ENCODE measurements at places on chromosomes 7 and 10. TPM values are rescaled to one million over a fixed set of nuclear protein-coding genes. Genes with fewer than 3 reads are reported as not detected.

OR13A1 gene
- not detected for total RNA-seq

COL17A1 gene
- total RNA-seq: 0.64 TPM

HABP2 gene
- total RNA-seq: not detected

DNA sequence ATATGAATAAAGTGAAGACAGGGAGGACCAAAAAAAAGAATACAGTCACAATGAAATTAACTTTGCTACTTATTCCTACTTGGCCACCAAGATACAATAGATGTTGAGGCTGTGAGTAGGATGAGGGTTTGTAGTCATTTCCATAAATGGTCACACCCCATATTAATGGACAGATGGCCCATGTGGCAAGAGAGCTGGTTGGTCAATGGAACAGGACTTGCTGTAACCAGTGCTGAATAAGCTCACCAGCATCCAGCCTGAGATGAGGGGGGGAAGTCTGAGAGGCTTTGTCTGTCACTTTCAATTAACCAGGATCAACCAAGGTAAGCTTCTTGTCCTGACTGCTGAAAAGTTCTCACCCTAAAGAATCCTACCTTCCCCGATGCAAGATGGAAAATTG is 130.4 kb upstream of the KCNMA1 start:
- H3K4me3 ChIP-seq: no peak overlapping the region
- no peaks in the 10 kb centered on the region for H3K27me3 ChIP-seq
- H3K36me3 ChIP-seq: no peaks in the 10 kb centered on the region
- H3K27ac ChIP-seq: no peak overlapping the region

DNA sequence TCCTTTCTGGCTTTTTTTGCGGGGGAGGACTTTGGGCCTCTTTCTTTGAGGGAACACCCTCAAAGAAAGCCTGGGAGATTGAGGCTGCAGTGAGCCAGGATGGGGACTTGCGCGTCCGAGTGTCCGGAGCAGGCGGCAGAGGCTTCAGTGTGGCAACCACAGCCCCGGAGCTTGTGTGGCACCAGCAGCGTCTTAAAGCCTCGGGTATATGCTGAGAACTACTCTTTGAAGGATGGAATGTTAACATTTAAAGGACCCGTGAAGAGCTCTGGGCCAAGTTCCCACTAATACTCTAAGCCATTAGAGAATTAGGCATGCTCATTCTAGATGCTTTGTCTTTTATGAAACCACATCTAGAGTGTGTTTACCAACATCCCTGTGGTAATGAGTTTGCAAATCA is 168.2 kb downstream of the SEPTIN7 start:
- H3K27me3 ChIP-seq: no peaks in the 10 kb centered on the region
- no peaks in the 10 kb centered on the region for H3K4me1 ChIP-seq
- no peak overlapping the region for H3K27ac ChIP-seq
- DNase-seq: no peak

- H3K4me1 ChIP-seq: peaks cover 53% of the 10 kb centered on the region
- no peak for DNase-seq
- no peak overlapping the region for H3K4me3 ChIP-seq
- H3K36me3 ChIP-seq: no peaks in the 10 kb centered on the region
- H3K27me3 ChIP-seq: no peaks in the 10 kb centered on the region
- peak overlapping the region; percentile 91 for H3K27ac ChIP-seq
Measured at GRCh38 chr10:4943821-4944220, 19.4 kb upstream of the AKR1C1 start.

- no peak overlapping the region for H3K27ac ChIP-seq
- no peaks in the 10 kb centered on the region for H3K4me1 ChIP-seq
- no peaks in the 10 kb centered on the region for H3K27me3 ChIP-seq
Measured at GRCh38 chr7:130345136-130345535, 520 bp downstream of the CPA5 start.

DNA sequence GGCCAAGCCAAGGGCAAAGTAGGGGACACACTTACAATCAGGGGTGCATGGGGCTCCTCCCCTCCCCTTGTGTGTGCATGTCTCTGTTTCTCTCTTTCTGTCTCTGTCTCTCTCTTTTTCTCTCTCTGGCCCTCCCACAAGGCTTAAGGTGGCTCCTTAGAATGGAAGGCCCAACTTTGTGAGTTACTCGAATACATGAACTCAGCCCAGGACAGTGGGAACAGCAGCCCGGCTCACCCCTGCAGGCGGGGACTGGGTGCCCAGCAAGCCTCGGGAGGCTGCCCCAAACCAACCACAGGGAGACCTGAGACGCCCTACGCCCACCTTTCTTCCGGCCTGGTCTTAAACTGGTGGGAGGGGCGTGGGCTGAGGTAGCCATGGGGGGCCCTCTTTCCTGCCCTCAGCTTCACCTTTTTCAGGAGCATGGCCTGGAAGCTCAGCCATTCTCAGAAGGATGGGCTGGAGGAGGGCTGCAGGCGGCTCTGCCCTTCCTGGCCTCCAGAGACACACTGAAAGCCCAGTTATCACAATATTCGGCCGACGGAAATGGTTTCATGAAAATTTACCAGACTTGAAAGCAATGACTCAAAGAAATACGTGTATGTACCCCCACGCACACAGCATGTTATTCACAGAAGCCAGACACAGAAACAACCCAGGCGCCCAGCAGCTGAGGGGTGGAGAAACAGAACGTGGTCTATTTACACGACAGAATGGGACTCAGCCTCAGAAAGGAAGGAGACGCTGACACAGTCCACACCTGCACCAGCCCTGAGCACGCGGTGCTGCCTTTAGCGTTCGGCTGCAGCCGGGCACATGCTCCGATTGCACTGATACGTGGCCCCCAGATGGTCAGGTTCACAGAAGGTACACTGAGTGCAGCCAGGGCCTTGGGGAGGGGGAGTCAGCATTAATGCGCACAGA is 229.5 kb downstream of the PTPRN2 start:
- H3K27me3 ChIP-seq: no peaks in the 10 kb centered on the region
- H3K4me1 ChIP-seq: no peaks in the 10 kb centered on the region
- no peaks in the 10 kb centered on the region for H3K36me3 ChIP-seq
- H3K4me3 ChIP-seq: no peak overlapping the region
- H3K27ac ChIP-seq: no peak overlapping the region
